ENCODE measurements at places on chromosomes 1 and 21. TPM values are rescaled to one million over a fixed set of nuclear protein-coding genes. Genes with fewer than 3 reads are reported as not detected.
A peak's percentile ranks its signal among the peaks of the same experiment; 100 is the strongest.

- no peak for DNase-seq
- H3K36me3 ChIP-seq = peaks cover 36% of the 10 kb centered on the region
- peaks cover 16% of the 10 kb centered on the region for H3K4me1 ChIP-seq
- no peaks in the 10 kb centered on the region for H3K27me3 ChIP-seq
Measured at GRCh38 chr1:44642255-44642654, 32.0 kb downstream of the TMEM53 start.

DNA sequence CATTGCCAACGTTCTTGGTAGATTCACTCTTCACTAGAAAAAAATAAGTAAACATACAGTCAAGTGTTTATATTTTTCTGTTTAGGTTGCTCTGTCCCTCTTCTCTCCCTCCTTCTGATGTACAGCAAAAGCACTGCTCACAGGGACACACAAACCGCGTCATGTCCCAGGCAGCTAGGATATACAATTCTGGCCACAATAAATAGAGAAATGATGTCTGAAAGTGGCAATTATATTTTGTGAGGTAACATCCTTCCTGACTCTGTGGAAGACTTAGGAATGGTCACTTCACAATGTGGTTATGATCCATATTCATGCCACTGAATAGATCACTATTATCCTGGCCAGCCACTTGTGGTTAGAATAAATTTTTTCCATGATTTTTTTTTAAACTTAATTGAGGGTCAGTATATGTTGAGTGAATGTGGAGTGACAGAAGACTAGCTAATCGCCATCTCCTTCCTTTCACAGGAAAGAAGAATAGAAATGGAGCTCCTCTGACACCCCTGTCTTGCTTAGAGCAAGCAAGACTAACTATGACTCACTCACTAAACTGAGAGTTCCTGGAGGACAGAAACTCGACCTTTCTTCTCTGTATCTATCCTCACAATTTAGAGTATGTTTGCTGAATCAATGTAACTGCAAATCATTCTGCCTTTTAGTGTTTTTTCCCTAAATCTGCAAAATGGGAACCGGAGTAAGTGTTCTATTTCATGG, 54.0 kb downstream of the ZNHIT6 start:
- H3K4me3 ChIP-seq = no peak overlapping the region
- DNase-seq = no peak
- H3K4me1 ChIP-seq = peaks cover 17% of the 10 kb centered on the region
- peaks cover 34% of the 10 kb centered on the region for H3K36me3 ChIP-seq
- H3K27ac ChIP-seq = peak overlapping the region; percentile 58

The BRDT gene
- not detected for total RNA-seq

- no peak overlapping the region for H3K27ac ChIP-seq
- no peaks in the 10 kb centered on the region for H3K36me3 ChIP-seq
- no peak overlapping the region for H3K4me3 ChIP-seq
- H3K4me1 ChIP-seq = no peaks in the 10 kb centered on the region
- no peak for DNase-seq
Measured at GRCh38 chr1:6975331-6976043, 190.2 kb downstream of the CAMTA1 start.

DNA sequence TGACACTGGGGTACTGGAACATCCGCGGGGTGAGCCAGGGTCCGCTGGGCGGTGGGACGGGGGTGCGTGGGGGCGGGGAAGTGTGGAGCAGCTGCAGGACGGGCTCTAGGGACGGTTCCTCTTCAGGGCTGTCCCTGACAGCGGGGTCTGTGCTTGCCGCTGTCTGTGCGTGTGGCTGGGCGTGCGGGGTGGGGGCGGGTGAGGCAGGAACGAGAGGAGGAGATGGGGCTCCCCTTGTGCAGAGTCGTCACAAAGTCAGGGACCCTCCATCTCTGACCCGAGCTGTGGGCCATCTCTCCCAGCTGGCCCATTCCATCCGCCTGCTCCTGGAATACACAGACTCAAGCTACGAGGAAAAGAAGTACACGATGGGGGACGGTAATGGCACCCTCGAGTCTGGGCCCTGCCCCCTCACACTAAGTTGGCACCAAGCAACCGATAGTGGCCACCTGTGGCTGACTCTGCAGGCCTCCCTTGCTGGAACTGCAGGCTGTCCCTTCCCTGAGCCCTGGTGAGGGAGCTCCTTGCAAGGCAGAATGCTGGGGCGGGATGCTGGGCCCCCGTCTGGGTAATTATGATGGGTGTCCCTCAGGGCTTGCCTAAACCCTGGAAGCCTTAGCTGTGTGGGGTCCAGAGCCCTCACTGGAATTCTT, 392 bp downstream of the GSTM2 start:
- DNase-seq = no peak
- H3K4me1 ChIP-seq = peaks cover 22% of the 10 kb centered on the region
- no peak overlapping the region for H3K27ac ChIP-seq
